ENCODE measurements at places on chromosomes 2 and 18.

DNA sequence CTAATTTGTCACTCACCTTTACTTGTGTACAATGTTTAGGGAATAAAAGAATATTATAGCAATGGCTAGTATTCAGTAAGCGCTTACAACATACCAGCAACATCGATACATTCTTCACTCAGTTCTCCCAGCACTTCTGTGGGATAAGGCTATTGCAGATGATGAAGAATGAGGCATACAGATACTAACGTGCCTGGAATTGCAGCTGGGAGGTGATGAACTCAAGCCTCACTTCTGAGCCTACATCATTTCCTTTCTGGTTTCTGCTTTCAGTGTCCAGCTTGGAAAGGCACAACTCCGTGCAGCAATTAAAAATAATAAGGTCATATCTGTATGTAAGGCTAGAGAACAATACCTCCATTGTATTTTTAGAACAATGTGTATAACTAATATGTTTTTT, 95.4 kb upstream of the AQP4 start:
- DNase-seq = no peak

DNA sequence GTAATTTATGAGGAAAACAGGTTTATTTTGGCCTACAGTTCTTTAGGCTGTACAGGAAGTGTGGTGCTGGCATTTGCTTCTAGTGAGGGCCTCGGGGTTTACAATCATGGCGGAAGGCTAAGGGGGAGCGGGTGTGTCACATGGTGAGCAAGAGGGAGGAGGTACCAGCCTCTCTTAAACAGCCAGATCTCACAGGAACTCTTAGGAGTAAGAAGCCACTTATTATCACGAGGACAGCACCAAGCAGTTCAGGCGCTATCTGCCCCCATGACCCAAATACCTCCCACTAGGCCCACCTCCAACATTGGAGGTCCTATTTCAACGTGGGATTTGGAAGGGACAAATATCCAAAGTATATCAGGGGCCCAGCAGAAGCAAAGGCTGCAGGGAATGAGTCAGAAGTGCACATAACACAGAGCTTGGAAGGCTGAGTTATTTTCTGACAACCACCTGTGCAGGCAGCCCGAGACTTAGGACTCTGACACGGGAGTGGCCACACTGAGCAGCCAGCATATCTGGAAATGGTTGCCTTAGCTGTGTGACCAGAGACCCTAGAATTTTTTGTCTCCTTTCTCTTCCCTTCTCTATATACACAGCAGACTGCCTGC, 170.9 kb downstream of the PRPF40A start:
- no peak for DNase-seq

- DNase-seq = no peak
Measured at GRCh38 chr2:171390941-171391516, 42.8 kb downstream of the METTL8 start.

DNA sequence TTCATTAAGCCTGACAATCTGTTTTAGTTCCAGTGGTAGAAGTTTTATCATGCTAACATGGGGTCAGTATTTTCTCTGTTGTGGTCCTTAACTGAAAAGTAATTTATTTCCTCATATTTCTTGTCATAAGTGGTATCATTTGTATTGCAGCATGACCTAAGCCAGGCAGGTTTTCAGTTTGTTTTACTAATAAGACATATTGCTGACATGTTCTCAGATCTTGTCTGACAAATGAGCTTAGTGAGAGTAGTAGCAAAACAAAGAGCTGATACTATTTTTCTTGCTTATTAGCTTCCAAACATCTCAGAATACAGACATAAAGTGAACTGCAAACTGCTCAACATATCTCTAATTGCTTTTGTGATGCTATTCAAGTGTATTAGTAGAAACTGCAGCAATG, 293.6 kb downstream of the DSEL start:
- DNase-seq = no peak
